ENCODE measurements at places on chromosomes 5 and 9. TPM values are rescaled to one million over a fixed set of nuclear protein-coding genes. Genes with fewer than 3 reads are reported as not detected.

The DBH gene
- not detected for total RNA-seq

DNA sequence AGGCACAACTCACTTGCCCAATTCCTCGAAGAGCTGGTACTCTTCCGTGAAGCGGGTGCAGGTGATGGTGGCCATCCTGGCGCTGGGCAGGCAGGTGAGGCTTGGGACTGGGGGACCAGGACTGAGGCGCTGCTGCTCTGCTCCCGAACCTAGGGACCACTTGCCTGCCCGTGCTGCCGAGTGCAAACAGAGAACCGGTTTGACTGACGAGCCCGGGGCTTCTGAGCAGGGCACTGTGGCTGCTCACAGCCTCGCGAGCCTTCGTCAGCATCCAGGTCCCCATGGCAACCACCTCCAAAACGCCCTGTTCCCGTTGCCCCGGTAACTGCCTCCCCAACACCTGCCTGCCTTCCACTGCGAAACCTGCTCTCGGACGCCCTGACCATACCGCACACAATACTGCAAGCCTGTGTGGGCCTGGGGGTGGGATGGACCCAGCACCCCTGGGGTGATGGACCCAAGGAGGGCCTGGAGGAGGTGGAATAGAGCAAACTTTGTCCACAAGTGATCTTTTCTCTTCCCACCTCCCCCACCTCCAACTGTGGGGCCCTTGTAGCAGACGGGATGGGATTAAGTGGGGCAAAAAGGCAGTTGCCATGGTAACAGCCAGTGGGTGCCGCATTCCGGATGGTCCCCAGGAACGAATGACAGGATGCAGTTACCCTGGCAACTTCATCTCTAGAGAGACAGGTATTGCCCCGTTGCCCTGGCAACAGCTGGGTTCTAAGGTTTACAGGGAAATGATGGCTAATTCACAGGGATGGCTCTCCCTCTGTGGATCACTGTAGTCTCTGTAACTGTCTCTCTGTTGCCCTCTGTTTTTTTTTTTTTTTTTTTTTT lies at the start of gene CAMK2A:
TSS of gene CAMK2A (minus strand) at position 223 of the 840 bp plus-strand sequence. CDS start at position 75, 148 bp downstream.
- no peak for DNase-seq

The PCDHA2 gene
- total RNA-seq: not detected

The LRRC14B gene
- not detected for total RNA-seq

GRCh38 chr5:98793223-98793622 lies 19.8 kb downstream of the RGMB start:
- DNase-seq: no peak

GRCh38 chr5:178232124-178232919 lies at the start of gene PHYKPL:
Gene PHYKPL, minus strand, starts transcription at chr5:178232802. Its CDS starts 252 bp downstream, at chr5:178232550.
- DNase-seq: peak; percentile 64

- no peak for DNase-seq
Observed at GRCh38 chr5:34582371-34582770, 73.8 kb upstream of the RAI14 start.

- peak; percentile 31 for DNase-seq
Observed at GRCh38 chr5:173281910-173282309, 46.3 kb downstream of the STC2 start.

- DNase-seq: no peak
Observed at GRCh38 chr5:9587135-9587534, 41.3 kb upstream of the SEMA5A start.

The FBXO4 gene
- 18.3 TPM for total RNA-seq

DNA sequence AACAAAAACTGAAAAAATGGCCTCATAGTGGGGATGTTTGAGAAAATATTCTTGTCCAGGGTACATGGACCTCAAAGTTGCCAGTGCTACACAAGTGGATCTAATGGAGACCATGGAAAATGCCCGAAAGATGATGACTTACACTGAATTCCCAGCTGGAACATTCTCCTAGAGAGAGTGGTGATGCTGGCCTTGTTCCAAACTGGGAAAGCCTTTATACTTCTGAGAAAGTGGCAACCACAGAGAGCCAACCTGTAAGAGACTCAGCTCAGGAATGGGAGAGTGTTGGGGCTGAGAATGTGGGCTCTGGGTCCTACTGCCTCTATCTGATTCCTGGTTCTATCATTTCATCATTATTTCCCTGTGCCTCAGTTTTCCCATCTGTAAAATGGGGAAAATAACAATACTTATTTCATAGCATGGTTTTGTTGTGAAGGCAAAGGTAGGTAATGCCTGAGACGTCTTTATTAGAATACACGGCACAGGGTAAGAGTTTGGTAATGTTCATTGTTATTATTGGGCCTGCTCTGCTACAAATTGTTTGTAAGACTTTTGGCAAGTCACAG lies 229.0 kb upstream of the PANK3 start:
- no peak for DNase-seq

DNA sequence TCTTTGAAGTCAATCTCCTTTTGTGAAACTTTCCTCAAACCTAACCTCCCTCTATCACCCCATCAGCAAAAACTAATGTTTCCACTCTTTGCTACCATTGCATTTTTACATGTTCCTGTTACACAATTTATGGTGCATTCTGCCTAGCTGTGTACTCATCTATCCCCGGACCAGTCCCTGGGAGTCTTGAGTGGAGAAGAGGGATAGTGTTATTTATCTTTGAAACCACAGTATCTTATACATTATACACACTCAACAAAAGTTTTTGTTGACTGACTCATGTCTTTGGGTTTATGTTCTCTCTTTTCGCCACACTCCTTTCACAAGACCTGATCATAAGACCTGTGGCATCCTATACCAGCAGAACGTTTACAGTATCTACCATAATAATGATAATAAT lies 26.4 kb downstream of the TNFAIP8 start:
- DNase-seq: no peak

- DNase-seq: no peak
Observed at GRCh38 chr9:135544981-135545635, 818 bp upstream of the OBP2A start.

DNA sequence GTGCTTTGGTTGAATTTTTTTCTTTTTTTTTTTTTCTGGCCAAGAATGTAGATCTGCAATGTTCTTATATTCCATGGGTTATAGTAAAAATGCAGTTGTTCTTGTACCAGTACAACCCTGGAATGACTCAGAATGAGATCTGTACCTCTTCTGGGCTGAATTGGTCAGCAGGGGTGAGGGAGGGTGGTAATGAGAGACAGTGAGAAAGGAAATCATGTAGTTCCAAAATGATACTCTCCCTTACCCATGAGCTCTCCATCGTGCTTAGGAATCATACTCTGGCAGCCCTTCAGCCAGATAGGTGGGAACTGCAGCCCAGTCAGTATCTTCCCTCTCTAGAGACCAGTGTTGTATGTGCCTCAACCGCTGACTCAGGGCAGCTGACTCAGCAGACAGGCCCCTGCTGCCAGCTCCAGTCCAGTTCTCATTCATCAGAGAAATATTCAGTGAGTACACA lies 2.1 kb upstream of the GLIS3 start:
- DNase-seq: no peak

The MYOT gene
- total RNA-seq: not detected

DNA sequence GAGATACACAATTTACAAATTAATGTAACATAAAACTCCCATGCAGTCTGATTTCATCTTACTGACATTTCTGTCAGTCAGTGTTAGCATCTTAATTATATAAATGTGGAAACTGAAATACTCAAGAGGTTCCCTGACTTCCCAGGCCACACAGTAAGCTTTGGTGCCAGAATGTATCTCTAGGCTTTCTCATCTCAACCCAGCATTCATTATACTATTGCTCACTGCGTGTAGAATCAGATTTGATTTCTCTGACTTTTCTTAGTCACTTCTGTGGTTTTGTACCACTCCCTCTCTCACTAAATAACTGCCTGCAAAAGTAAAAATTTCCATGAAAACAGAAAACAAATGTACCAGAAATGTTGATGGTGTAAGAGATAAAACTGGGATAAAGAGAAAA lies 31.7 kb upstream of the CDKN2B start:
- DNase-seq: no peak

GRCh38 chr9:22405869-22406659 lies 40.6 kb upstream of the DMRTA1 start:
- DNase-seq: no peak

- DNase-seq: no peak
Observed at GRCh38 chr5:7396713-7397454, 946 bp downstream of the ADCY2 start.

- DNase-seq: peak; percentile 64
Observed at GRCh38 chr5:7897014-7897600, 28.2 kb downstream of the MTRR start.

GRCh38 chr5:149902177-149902576 lies 42.4 kb downstream of the PDE6A start:
- no peak for DNase-seq

GRCh38 chr9:86642721-86643120 lies 288.5 kb upstream of the TUT7 start:
- no peak for DNase-seq

The PCA3 gene
- total RNA-seq: not detected

The ANKRD34B gene
- not detected for total RNA-seq

The CDH10 gene
- total RNA-seq: 8.6 TPM

Data from NCI-H460 (cell line).